ENCODE measurements at places on chromosomes 5 and 9.

DNA sequence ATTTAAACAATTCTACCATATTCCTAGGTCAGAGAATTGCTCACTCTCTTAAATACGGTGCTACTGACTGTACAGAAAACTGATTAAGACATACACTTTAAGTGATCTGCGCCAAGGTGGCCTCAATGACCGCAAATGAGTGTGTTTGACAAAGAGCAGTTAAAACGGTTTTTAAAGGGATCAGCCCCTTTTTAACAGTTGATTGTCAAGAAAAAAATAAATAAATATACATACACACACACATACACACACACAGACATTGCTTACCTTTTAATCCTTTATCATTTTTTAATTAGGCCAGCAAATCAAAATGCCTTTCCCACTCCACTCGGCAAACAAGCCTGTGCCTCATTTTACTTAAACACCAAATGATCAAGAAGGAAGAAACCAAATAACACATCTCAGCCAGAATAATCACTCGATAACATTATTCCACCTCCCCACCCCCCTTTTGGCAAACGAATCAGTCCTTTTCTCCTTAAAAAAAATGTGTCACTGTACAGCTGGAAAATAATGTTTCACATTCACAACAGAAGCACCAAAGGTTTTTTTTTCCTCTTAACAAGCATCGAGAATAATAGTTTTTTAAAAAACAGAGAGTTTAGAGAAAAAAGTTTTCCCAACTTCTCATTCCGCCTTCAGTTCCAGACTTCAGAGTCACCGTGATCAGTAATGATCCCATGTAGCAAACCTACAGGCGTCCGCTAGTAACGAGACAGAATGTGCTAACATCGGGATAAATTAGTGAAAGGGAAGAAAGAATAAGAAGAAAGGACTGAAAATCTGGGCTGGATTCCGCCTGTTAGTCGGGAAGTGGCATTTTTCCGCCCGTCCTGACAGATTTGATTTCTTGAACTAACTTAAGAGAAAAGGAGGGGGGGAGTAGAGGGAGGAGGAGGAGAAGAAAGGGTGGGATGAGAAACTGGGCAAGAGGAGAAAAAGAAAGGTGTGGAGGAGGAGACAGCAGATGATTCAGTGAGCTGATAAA, at the start of gene ZNF608:
Gene ZNF608, minus strand, starts transcription at position 712 of the 988 bp plus-strand sequence. CDS start 1,650 bp downstream, outside the sequence.
- DNase-seq = no peak

DNA sequence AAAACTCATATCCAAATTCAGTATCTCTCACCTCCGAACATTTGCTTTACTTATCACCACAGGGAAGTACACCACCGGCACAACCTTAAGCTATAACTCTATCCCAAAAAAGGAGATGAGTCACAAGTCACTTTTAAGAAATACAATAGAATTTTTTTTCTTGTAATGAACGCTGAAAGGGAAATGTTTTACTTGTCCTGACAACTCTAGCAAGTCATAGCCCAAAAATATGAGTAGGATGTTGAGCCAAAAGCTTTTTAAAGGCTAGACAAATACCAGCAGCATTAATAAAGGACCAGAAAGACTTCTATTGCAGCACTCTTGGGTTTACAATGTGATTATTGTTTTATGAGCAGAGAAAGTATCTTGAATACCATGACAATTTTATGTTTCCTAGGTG, 147.3 kb upstream of the FST start:
- DNase-seq = no peak

DNA sequence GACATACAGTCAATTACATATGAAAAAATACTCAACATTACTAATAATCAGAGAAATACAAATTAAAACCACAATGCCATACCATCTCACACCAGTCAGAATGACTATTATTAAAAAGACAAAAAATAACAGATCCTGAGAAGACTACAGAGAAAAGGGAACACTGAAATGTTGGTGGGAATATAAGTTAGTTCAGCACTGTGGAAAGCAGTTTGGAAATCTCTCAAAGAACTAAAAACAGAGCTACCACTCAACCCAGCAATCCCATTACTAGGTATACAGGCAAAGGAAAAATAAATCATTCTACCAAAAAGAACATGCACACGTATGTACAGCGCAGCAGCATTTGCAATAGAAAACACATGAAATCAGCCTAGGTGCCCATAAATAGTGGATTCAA, 41.6 kb upstream of the CCNG1 start:
- no peak for DNase-seq

DNA sequence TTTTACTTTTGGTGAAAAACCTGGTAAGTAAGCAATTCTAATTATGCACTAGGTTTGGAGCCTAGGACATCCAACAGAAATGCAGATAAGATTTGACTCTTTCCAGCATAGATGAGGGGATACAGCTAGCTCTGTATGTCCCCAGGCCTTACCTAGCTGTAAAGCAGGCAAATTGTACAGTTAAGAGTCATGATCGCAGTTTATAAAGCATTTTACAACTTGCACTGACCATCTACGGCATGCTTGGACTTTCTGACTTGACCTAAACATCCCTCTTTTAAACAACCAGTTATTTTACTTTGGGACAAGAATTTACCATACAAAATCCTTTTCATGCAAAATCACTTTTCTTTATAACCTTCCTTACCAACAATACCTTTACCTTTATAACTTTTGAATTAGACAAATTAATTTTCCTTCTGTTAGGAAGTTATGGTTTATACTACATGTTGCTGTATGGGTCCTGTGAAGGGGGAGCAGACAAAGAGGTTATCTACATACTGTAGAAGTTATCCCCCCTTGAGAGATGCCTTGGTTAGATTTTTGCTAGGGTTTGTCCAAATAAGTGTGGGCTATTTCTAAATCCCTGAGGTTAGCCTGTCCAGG, 36.8 kb downstream of the FGD3 start:
- DNase-seq = no peak

- no peak for DNase-seq
Measured at GRCh38 chr9:70602321-70603019, 188.0 kb upstream of the KLF9 start.

DNA sequence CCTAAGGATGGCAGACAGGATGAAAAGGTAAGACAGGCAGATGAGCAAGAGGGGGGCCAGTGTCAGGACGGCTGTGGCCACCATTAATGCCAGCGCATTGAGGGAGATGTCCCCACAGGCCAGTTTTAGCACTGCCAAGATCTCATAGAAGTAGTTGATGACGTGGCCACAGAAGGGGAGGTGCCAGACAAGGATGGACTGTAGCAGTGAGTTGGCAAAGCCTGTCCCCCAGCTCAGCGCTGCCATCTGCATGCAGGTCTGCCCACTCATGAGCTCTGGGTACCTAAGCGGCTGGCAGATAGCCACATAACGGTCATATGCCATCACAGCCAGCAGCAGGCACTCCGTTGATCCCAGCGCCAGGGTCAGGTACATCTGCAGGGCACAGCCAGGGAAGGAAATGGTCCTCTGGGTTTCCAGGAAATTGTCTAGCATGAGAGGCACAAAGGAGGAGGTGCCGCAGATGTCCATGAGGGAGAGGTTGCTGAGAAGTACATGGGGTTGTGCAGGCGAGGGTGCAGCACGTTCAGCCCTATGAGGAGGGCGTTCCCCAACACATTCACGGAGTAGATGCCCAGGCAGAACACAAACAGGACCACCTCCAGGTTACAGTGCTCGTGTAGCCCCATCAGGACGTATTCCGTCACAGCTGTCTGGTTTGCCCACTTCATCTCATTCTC, 10.8 kb downstream of the OR13J1 start:
- no peak for DNase-seq

DNA sequence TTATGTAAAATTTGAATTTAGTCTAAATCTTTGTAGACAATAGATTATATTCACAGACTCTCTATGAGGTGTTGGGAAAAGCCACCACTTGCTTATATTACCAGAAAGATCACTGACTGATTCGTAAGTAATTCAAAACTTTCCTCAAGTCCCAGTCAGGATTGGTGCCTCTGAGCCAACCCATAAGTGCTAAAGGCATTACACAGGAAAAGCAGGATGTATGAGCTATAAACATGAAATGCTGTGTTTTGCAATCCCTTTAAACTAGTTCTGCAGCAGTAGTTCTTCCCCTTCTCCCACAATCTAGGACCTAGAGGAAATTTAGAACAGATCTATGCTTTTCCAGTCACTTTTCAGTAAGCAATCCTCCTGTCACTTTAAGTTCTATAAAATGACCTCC, 48.0 kb downstream of the SHLD3 start:
- DNase-seq = no peak

DNA sequence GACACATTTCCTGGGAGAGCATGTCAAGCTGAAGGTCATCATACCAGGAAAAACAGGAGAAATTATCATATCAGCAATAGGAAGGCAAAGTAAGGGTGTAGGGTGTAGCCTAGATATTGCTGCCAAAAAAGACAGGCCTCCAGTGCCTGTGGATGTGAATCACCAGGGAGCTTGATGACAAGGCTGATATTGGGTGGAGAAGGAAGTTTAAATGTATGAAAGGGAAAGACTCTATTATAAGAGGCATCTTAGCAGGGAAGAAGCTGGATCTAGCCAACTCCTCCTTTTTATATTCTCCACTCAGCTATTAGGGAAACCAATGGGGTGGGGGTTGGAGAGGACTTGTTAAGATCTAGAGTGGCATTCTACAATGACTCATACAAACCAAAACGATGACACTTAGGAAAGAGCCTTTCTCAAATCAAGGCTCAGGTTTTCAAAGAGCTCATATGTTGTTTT, 13.4 kb upstream of the TXNDC8 start:
- no peak for DNase-seq

GRCh38 chr9:39588500-39589137, 233.2 kb downstream of the SPATA31A1 start:
- no peak for DNase-seq

- no peak for DNase-seq
Measured at GRCh38 chr5:178081571-178082243, 31.6 kb upstream of the N4BP3 start.

DNA sequence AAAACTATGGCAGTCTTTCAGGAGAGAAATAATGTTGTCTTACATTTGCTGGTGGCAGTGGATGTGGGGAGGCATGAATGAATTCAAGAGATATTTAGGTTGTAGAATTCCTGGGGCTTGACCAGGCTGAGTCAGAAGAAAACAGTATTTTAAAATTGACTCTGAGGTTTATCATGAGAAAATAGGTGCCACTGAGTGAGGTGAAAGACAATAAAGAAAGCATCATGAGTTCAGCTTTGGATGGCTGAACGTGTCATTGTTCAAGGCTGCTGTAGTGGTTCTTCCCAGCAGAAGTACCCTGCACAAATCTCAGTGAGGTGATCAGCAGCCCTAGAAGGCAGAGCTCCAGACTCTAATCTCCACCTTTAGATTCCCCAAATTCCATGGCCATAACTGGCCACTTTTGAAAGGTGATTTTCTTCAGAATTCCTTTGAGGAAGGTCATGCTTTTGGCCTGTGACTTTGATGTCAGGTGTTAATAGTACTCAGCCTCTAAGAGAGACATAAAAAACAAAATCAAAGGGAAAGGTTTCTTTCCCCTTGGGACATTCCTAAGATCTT, 395.4 kb downstream of the NTRK2 start:
- DNase-seq = no peak

DNA sequence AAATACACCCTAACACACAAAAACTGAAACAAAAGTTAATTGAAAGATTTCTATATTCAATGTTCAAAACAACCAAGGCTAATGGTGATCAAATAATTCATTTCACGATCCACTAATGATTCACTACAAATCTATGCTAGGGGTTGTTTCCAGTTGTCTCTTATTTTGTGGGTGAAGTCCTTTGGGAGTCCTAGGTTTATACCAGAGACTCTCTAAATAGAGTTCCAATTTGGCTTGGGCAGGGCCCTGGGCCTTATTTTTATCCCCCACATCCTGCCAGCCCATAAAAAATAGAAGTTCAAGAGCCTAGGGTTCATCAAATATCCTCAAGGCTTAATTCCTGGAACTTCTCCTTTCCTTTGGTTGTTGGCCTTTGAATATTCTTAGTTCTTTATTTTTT, 26.1 kb downstream of the SREK1IP1 start:
- no peak for DNase-seq

GRCh38 chr9:42388146-42388690, 204.8 kb downstream of the SPATA31A6 start:
- DNase-seq = no peak

- DNase-seq = peak; percentile 18
Measured at GRCh38 chr9:19231126-19231903, 822 bp downstream of the DENND4C start.

DNA sequence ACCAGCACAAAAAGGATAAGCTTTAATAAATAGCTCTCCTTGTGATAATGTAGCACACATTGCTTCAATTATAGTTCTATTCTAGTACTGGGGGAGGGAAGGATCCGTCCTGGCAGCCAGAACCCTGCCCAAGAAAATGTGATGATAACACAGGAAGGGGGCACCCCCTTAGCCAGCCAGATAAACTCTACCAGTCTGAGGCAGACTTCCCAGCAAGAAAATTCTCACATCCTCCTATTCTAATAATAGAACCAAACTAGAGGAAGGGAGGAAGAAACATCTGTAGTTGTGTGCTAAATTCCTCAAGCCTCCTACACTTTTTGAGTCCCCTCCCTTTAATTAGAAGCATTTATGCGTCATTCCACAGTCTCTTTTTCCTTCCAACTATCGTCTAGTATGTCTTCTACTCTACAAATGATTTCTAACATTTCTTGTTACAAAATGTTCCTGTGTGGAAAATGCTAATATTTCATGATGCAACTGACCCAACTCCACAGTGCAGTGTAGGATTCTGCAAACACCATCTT, 261.0 kb downstream of the SEMA5A start:
- DNase-seq = no peak
